A549 treated with DMSO at 1 μM for 4 hours (cell line): ENCODE measurements at places on chromosomes 2 and 18. TPM values are rescaled to one million over a fixed set of nuclear protein-coding genes. Genes with fewer than 3 reads are reported as not detected.

The DHRS9 gene
- 2.4 to 3.9 TPM (median 3.1 TPM) in 5 replicates for total RNA-seq

The DNAJC27 gene
- total RNA-seq: 1.8 to 2.8 TPM (median 2.4 TPM) in 5 replicates

The KCTD1 gene
- total RNA-seq: 28.2 to 34.7 TPM (median 30.6 TPM) in 5 replicates

The FAM237A gene
- total RNA-seq: not detected in 5 replicates

The TMEFF2 gene
- 0.19 to 0.36 TPM (median 0.27 TPM) in 5 replicates for total RNA-seq

The CTAGE1 gene
- total RNA-seq: not detected in 5 replicates

The APLF gene
- total RNA-seq: 0.68 to 1.0 TPM (median 0.79 TPM) in 5 replicates

The NCKAP5 gene
- 0.76 to 1.7 TPM (median 1.3 TPM) in 5 replicates for total RNA-seq

The CAB39 gene
- total RNA-seq: 46.2 to 63.4 TPM (median 58.5 TPM) in 5 replicates

The PPP1R1C gene
- total RNA-seq: 1.8 to 4.7 TPM (median 2.0 TPM) in 5 replicates
